MG63 (cell line): ENCODE measurements at places on chromosomes 2 and 18. TPM values are rescaled to one million over a fixed set of nuclear protein-coding genes. Genes with fewer than 3 reads are reported as not detected.

STK36 gene
- 1.9 and 11.8 TPM in 2 replicates for total RNA-seq

LIPG gene
- not detected in 2 replicates for total RNA-seq

CPO gene
- not detected in 2 replicates for total RNA-seq

TTLL4 gene
- 0.69 and 4.5 TPM in 2 replicates for total RNA-seq

ANKRD30B gene
- total RNA-seq = 0.13 and 0.67 TPM in 2 replicates

PDCD1 gene
- not detected in 2 replicates for total RNA-seq

DNA sequence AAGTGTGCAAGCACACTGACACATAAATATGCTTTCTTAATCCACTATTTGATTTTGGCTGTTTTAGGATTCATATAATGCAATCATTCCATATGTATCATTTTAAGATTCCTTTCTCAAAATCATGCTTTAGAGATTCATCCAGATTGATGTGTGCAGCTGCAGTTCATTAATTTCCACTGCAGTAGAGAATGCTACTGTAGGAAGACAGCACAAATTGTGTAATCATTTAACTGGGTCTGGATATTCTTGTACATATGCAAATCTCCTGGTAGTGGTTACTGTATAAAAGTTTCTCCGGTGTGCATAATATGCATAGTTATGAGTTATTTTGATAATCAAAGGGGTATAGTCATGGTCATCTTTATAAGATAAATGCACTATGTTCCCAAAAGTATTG lies 502.5 kb upstream of the ACVR2A start:
- DNase-seq = no peak

GRCh38 chr2:75379476-75380210 lies 180.3 kb upstream of the TACR1 start:
- no peak for DNase-seq

- DNase-seq = no peak
These were observed 13.4 kb upstream of the PDIA6 start for GRCh38 chr2:10826026-10826425.

GRCh38 chr2:109435901-109436598 lies 177.7 kb downstream of the SEPTIN10 start:
- no peak for DNase-seq

- no peak for DNase-seq
These were observed 82.1 kb downstream of the AGAP1 start for GRCh38 chr2:235575904-235576303.

GRCh38 chr18:47737956-47738355 lies 192.5 kb downstream of the SMAD2 start:
- DNase-seq = no peak

GRCh38 chr18:59881728-59882656 lies 17.8 kb upstream of the PMAIP1 start:
- DNase-seq = peak; percentile 20

DNA sequence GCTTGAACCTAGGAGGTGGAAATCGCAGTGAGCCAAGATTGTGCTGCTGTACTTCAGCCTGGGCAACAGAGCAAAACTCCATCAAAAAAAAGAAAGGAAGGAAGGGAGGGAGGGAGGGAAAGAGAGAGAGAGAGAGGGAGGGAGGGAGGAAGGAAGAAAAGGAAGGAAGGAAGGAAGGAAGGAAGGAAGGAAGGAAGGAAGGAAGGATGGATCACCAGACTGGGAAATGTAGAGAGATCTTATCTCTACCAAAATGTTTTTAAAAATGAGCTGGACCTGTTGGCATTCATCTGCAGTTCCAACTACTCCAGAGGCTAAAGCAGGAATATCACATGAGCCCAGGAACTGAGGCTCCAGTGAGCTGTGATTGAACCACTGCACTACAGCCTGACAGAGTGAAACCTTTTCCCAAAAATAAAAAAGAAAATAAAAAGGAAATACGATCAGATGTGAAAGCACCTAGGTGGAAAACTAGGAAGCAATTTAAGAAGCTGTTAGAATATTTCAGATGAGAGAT lies 239.4 kb downstream of the CDH7 start:
- DNase-seq = no peak

- DNase-seq = no peak
These were observed 28.5 kb downstream of the MAP4K3 start for GRCh38 chr2:39408351-39409136.

GRCh38 chr18:24584205-24584604 lies 123.8 kb downstream of the HRH4 start:
- DNase-seq = no peak

- DNase-seq = peak; percentile 96
These were observed at the start of gene PPP3R1 for GRCh38 chr2:68252400-68253218. Gene PPP3R1, minus strand, starts transcription at chr2:68252532. Its CDS starts 405 bp downstream, at chr2:68252127.

DNA sequence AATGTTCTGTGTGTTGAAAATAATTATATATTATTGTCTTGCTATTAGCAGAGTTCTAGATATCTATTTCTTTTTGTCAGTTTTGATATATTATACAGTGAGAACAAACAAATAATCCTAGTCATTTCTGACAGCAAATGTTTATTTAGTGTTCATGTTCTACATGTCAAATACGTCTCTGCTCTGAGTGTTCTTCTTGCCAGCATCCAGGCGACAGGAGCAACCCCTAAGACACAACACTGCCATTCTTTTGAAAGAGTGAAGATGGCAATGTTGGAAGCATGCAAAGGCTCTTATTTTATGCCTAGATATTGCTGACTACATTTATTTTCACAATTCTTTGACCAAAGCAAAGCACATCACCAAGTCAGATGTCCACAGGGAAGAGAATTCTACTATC lies 1556.6 kb upstream of the TMEFF2 start:
- no peak for DNase-seq

- DNase-seq = no peak
These were observed 25.8 kb downstream of the SPEG start for GRCh38 chr2:219460424-219460926.

GRCh38 chr2:70641263-70641784 lies 87.7 kb upstream of the TGFA start:
- no peak for DNase-seq

DNA sequence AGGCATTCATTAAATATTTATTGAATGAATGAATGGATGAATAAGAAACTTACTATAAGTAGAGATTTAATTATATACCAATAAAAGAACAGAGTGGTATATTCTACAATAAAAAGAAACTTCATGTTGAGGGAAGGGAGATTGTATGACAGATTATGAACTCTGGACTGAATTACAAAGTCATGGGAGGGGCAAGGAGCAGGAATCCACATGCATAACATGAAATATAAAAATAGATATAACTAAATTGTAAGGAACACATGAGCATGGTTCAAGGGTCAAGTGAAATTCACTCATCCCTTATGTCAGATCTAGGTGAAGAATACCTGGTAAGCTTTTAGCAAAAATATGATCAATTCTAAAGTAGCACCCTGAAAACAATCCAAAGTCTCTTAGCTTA lies 27.1 kb upstream of the TLK1 start:
- DNase-seq = no peak

DNA sequence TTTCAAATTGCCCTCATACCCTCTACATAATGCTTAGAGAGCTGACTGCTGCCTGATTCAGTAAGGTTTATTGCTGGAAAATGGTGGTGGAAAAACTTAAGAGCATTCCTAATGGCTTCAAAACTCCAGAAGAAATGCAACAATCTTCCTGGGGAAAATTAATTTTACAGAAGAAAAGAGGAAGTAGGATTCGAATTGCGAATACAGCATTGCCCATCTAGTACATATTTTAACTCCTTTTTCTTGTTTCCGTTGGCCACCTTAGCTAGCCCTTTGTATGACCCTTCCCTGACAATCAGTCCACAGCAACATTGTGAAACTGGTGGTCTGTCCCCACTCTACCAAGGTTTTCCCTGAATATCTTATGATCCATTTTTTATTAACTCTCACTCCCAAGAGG lies 224.7 kb downstream of the MTX2 start:
- no peak for DNase-seq

DNA sequence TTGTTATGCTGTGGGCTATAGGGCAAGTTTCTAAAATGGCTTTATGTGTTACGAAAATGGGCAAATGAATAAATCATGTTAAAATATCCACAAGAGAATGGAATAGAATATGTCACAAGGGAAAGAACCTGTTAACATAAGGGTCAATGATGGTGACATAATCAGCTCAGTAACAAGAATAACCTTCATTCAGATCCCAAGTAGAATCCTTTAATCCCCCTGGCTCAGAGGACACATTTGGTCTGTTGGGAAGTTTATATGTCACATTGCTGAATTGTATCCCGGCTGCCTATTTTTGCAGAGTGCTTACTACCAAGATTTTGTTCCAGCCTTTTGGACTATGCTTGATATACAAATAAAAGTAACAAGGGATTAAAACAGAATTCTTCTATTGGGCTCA lies 13.1 kb upstream of the LGALSL start:
- no peak for DNase-seq

- DNase-seq = peak; percentile 91
These were observed 72.3 kb upstream of the SESTD1 start for GRCh38 chr2:179336782-179337534.

DNA sequence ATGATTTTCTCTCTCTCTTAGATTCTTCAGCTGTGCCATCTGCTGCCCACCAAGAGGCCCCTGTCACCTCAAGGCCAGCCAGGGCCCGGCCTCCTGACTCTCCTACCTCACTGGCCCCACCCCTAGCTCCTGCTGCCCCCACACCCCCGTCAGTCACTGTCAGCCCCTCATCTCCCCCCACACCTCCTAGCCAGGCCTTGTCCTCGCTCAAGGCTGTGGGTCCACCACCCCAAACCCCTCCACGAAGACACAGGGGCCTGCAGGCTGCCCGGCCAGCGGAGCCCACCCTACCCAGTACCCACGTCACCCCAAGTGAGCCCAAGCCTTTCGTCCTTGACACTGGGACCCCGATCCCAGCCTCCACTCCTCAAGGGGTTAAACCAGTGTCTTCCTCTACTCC lies 9.4 kb upstream of the GMPPA start:
- no peak for DNase-seq

- peak; percentile 96 for DNase-seq
These were observed 72.3 kb downstream of the IL1R2 start for GRCh38 chr2:102063941-102064678.

DNA sequence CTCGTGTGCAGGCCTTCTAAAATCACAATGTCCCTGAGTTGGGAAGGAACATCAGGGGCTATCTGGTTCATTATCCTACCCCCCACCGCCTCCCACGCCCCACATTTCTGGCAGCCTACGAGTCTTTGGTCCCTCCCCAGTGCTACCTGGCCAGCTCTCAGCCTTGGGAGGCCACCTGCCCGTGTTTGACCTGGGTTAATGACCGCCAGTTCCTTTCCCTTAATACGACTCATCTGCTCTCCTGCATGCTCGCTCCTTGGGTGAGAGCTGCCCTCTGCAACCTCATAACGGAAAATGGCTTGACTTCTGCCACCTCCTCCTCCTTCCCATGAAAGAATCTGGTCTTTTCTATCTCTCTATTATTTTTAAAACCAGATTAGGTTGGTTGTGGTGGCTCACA lies 112.5 kb downstream of the NEDD4L start:
- no peak for DNase-seq
